NCI-H1436 (cell line): ENCODE measurements at places on chromosomes 5 and 9.

DNA sequence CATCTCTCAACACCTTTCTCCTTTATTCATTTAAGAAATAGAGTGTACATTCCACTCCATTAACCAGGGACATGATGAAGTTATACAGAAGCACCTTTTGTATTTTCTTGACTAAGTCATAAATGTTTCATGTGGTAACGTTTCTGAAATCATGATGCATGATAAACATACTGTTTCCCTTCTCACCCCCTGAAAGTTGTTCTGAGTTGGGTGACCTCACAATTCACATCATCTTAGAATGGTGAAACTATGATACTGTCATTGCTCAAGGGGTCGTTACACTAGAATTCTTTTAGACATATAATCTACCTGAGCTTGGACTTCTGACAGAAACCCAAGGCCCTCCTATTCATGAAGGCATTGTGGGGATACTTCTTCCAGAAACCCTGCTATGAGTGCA lies 37.8 kb upstream of the MIER3 start:
- DNase-seq, result no peak

DNA sequence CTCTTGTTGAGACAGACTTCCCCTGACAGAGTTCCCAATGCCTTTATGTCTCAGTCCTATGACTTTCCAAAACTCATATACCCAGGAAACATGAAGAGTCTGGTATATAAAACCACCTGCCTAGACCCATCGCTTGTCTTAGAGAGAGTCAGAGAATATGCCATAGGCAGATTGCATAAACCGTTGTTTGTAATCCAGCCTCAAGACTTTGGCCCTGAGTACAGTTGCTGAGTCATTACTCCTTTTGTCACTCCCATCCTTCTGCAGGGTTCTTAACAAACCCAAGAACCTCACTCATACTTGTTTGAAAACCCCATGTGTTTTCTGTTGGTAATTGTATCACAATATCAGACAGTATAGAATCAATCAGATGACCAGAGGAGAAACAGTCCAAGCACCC lies 616.3 kb downstream of the SLCO4C1 start:
- DNase-seq, result no peak

GRCh38 chr5:115941051-115941675 lies 21.1 kb upstream of the LVRN start:
- DNase-seq, result no peak

DNA sequence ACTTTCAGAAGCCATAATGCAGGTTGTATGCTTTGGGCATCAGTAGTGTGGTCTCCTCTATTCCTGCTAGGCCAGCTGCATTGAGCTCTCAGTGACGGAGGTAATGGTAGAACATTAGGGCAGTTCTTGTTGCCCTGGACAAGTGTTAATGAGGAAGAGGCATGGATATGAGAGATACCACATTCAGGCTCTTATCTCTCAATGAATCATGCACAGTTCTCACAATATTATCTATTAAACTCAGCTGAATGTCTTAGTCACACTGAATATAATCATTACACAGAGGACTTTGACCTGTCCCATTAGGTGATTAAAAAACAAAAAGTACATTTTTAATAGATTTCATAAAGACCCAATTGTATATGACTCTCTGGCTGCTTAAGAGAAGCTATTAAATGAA lies 76.6 kb upstream of the SSBP2 start:
- DNase-seq, result no peak

- no peak for DNase-seq
Measured at GRCh38 chr5:149217803-149218155, 53.9 kb upstream of the AFAP1L1 start.

DNA sequence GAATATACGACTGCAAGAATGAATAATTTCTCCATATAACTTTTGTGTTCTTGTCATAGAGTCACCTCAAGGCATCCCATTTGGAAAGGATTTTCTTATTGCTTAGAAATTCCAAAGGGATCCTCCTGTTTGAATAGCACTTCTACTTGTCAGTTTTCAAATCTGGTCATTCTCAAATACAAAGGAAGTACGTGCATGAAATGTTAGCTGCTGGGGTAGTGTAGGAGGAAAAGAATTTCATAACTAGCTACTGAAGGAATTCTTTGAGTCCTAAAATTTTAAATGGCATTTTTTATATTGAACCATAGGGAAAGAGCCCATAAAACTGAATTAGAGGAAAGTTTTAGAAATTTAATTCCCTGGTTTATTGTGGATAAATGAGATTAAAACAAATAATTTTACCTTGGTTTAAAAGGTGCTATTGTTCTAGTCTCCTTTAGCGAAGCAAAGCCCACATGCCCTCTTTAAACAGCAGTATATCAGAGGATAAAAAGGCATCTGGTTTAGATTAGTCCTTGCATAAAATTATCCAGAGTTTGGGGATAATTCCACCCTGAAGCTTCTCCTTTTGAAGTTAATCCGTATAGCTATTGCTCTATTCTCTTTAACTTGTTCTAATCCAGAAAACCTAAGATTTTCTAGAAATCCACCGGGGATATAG lies 2.0 kb upstream of the MPDZ start:
- DNase-seq, result no peak

DNA sequence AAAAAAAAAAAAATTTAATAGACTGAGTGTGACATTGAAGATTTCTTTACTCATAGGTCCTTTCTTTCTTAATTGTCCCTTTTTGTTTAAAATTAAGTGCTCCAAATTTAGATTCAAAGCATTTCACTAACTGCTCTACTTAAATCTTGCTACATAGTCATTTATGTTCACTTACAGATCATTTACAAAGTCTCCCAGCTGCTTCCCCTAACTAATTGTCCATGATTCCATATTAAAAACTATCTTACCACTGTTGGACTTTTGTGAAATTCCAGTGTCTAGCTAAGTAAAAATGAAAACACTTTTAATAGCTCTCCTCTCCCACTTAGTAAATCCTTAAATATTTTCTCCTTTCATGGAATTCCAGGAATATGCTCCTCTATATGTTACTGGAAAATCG lies 850.5 kb downstream of the NR2F1-AS1 start:
- DNase-seq, result no peak

GRCh38 chr5:108769352-108769751 lies 21.7 kb downstream of the FER start:
- DNase-seq, result no peak

DNA sequence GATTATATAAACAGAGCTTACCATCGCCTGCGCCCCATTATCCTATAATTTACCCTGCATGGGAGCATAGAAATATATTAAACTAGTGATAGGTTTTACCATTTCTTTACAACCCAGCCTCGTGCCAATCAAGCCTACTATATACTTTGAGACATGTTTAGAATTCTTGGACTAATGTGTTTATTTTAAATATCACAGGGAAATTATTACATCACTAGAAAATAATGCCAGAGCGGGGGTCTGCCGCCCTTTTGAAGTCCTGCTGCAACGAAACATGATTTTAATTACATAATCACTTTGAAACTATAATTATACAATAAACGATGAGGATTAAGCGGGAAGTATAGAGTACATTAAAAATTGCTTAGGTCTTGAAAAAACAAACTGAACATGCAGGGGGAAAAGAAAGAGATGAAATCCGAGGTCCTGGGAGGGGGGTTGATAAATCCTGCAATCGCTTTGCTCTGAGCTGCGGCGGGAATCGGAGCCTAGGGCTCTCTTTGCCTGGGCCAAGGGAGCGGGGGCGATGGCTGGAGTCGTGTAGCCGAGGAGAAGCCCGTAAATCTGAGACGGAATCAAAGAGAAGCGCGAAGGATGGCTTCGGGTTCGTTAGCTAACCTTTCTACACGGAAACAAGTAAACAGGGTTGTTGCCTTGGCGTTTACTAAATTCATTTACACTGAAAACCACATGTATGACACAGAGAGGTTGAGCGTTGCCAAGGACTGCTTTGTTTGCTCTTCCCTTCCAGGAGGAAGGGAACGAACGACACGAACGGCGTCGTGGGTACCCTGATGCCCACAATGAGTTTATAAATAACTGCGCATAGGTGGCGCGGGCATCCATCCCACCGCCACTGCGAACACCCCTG lies 127.6 kb downstream of the TMEM174 start:
- DNase-seq, result no peak

GRCh38 chr9:546797-547223 lies 294.7 kb upstream of the DMRT1 start:
- DNase-seq, result peak; percentile 1

- no peak for DNase-seq
Measured at GRCh38 chr5:149203921-149204441, 62.7 kb downstream of the ABLIM3 start.

GRCh38 chr5:150473673-150474358 lies 24.3 kb upstream of the RPS14 start:
- DNase-seq, result no peak
